ENCODE measurements at places on chromosomes 16 and 17. TPM values are rescaled to one million over a fixed set of nuclear protein-coding genes. Genes with fewer than 3 reads are reported as not detected.
A peak's percentile ranks its signal among the peaks of the same experiment; 100 is the strongest.

GRCh38 chr17:29116804-29117753 lies 63.1 kb downstream of the MYO18A start:
- peak; percentile 80 for DNase-seq

CA4 gene
- total RNA-seq = 0.26 TPM

- peak; percentile 10 for DNase-seq
These were observed 3.2 kb downstream of the CBX4 start for GRCh38 chr17:79835953-79836509.

DNA sequence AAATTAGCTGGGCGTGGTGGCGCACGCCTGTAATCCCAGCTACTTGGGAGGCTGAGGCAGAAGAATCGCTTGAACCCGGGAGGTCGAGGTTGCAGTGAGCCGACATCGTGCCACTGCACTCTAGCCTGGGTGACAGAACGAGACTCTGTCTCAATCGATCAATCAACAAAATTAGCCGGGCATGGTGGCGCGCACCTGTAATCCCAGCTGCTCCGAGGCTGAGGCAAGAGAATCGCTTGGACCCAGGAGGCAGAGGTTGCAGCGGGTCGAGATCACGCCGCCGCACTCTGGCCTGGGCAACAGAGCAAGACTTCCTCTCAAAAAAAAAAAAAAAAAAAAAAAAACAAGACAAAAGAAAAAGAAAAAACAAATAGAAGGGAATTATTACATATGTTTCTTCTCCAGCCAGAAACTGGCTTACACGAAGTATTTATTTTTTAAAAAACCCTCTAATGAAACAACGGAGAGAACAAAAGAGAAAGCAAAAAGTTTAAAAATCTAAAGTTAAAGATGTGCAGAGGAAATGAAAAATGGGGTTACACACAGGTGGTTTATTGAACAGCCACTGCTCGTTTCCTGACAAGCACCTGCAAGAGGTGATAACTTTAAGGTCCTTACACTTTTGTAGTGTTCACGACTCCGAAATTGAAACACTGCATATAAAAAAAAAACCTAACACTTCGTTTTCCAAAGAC lies 1.4 kb downstream of the SYNRG start:
- DNase-seq = no peak

DNA sequence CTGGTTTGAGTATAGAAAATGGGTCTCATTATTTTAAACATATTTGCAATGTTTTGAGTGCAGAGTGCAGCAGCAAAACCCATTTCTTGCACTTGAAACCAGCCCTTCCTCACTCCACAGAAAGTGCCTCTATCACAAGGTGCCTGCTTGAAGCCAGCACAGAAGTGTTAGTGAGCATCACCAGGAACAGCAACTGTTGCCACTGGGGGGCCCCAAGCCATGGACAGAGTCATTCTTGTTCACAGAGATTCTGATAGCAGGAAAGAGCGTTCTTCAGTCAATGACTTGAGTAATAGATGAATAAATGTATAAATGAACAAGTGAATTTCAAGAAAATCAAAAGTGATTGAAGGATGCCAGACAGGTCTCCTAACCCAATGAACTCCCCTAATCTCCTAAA lies 45.6 kb downstream of the CHD9NB start:
- DNase-seq = no peak

GRCh38 chr16:73216932-73217331 lies 169.0 kb upstream of the ZFHX3 start:
- DNase-seq = no peak

DNA sequence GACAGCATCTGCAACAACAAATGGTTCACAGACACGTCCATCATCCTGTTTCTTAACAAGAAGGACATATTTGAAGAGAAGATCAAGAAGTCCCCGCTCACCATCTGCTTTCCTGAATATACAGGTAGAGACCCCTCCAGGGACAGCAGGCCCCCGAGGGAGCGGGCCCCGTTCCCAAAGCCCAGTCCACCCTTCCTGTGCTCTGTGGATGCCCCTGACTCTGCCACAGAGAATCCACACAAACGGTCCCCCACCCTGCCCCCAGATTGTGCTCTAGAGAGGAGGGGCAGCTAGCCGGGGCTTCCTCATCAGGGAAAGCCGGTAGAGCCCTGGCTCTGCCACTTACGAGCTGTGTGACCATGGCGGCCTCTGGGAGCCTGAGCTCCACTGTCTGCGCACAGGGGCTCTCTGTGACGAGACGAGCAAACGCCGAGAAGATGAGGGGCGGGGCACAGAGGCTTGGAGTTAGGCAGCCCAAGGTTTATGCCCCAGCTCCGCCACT lies 84.4 kb downstream of the AMFR start:
- no peak for DNase-seq

NPIPB6 gene
- 1.5 TPM for total RNA-seq

- DNase-seq = no peak
These were observed 233.0 kb downstream of the MSI2 start for GRCh38 chr17:57489321-57489720.

DNA sequence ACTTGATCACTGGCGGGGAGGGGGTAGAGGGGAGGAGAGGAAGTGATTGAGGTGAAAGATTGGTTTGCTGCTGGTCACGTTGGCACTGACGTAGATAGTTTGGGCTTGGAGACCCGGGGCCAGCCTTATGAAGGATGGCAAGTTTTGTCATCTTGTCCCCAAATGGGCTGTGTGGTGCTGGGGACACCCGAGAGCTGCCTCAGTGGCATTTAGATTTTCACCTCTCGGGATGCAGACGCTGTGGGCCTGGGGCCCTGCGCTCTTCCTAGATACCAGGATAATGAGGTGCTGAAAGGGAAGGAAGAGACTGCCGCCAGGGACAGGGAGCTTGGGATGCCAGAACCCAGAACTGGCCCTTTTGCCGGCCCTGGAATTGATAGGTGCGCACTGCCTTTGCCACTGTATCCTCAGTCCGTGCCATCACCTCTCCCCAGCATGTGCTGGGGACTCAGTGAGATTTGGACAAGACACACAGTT lies 1.4 kb upstream of the SOCS3 start:
- DNase-seq = no peak

GRCh38 chr17:83202002-83203000 lies 122.9 kb downstream of the METRNL start:
- no peak for DNase-seq

DNA sequence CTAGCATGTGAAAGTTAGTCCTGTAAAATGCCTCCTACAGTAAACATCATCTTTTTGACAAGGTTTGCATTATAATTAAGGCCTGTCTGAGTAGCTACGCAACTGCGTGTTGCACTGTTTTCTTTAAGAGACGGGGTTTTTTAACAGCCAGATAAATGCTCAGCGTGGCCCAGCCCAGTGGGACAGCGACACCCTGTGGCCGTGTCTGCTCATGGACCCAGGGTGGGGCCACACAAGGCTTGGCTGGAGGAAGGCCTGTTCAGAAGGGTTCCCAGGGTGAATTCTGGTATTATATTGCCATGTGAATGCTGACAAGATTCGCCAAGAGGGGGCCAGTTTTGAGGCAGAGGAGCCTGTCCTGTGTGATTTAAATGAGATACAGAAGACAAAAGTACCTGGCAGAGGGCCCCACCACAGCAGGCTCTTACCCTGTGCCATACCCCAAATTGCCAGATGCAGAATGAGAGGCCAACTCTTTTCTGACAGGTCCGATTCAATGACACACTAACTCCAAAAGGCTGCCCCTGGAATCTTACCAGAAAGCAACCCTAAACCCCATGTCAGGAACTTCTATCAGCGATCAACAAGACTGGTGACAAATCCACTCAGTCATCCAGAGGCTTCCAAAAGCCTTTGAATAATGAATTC lies 65.9 kb upstream of the IRX6 start:
- peak; percentile 70 for DNase-seq

HSD17B1 gene
- total RNA-seq = 1.2 TPM

ELAC2 gene
- total RNA-seq = 66.9 TPM

- DNase-seq = no peak
These were observed 204.0 kb downstream of the XYLT1 start for GRCh38 chr16:17266608-17267313.

CTRB2 gene
- not detected for total RNA-seq

- DNase-seq = no peak
These were observed 38.7 kb downstream of the LAT start for GRCh38 chr16:29023279-29024277.

GRCh38 chr17:57404073-57404472 lies 147.8 kb downstream of the MSI2 start:
- no peak for DNase-seq

DNA sequence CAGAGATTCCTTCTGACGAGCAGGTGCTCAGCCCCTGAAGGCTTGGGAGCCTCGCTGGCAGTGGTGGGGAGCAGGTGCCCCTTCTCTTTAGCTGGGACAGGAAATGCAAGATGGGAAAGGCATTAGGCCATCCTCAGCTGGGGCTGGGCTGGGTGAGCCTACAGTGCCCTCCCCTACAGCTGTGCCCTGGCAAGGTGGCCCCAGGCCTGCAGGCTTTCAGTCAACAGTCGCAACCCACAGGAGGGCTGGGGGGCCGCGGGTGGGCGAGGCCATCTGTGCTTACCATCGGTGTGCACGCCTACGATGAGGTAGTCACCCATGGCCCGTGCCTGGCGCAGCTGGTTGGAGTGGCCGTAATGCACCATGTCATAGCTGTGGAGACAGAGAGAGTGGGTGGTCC lies 2.0 kb downstream of the PCYT2 start:
- no peak for DNase-seq

GRCh38 chr17:57357392-57357784 lies 101.1 kb downstream of the MSI2 start:
- DNase-seq = no peak

GRCh38 chr16:84370723-84371552 lies 2.6 kb downstream of the ATP2C2 start:
- DNase-seq = no peak

- no peak for DNase-seq
These were observed 116.5 kb downstream of the SALL1 start for GRCh38 chr16:51034481-51035109.

DNA sequence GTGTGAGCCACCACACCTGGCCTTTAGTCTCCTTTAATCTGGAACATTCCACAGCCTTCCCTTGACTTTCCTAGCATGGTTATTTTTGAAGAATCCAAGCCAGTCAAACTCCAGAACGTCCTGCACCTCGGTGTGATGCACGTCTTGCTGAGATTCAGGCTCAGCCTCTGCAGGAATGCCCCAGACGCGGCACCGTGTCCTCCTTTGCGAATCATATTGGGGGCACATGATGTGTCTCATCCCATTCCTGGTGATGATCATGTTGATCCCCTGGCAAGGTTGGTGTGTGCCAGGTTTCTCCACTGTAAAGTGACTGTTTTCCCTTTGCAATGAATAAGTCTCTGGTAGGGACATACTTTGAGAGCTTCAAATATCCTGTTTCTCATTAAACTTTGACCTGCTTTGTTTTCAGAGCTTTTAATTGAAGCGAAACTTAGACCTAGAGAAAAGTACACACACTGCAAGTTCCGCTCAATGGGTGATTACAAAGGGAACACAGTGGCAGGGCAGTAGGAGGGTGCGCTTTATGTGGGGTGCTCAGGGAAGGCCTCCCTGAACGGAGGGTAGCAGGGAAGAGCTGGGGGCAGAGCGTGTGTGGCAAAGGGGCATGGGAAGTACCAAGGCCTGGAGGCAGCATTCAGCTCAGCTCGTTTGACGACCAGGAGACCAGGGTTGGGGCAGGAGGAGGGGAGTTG lies 9.6 kb upstream of the ATP2C2 start:
- no peak for DNase-seq

DNA sequence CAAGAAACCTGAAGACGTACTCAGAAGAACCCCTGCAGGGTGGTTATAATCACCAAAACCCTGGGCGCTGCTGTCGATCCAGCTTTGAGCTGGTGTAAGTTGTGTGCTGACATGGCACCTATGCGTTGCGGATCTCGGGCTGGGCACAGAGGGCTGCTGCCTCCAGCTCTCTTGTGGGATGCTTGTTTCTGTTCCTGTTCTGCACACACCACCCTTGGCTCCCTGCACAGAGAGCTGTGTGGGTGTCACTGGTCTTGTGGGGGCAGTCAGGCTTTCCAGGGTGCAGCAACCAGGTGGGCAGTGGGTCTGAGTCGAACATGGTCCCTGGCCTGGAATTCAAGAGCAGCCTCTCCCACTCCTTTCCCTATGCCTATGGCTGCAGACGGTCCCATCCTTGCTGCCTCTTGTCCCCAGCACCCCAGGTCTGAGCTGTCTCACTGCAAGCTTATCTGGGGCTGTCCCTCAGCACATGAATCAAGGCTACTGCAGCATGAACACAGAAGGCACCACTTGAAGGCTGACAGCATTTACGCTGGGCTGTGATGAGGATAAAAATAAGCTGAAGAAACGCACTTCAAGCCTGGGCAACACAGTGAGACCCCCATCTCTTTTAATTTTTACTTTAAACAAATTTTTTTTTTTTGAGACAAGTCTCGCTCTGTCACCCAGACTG lies 20.1 kb downstream of the ZNF276 start:
- DNase-seq = no peak

SMIM5 gene
- total RNA-seq = not detected

- DNase-seq = no peak
These were observed 135.2 kb upstream of the CPHXL start for GRCh38 chr16:75861311-75862097.

- no peak for DNase-seq
These were observed 33.6 kb upstream of the CDH5 start for GRCh38 chr16:66332634-66333610.

TNFRSF17 gene
- total RNA-seq = not detected

GRCh38 chr17:34255841-34256240 lies 756 bp downstream of the CCL2 start:
- no peak for DNase-seq

- no peak for DNase-seq
These were observed 3.4 kb downstream of the TRAF4 start for GRCh38 chr17:28747051-28747691.

Data from neural crest cell (in vitro differentiated cells).